ENCODE measurements at places on chromosomes 5 and 9. TPM values are rescaled to one million over a fixed set of nuclear protein-coding genes. Genes with fewer than 3 reads are reported as not detected.
A peak's percentile ranks its signal among the peaks of the same experiment; 100 is the strongest.

- no peak overlapping the region for H3K27ac ChIP-seq
- no peaks in the 10 kb centered on the region for H3K36me3 ChIP-seq
- DNase-seq = no peak
- H3K4me1 ChIP-seq = peaks cover 11% of the 10 kb centered on the region
- no peak overlapping the region for H3K4me3 ChIP-seq
Observed at GRCh38 chr9:88657893-88658292, 122.9 kb downstream of the NXNL2 start.

DNA sequence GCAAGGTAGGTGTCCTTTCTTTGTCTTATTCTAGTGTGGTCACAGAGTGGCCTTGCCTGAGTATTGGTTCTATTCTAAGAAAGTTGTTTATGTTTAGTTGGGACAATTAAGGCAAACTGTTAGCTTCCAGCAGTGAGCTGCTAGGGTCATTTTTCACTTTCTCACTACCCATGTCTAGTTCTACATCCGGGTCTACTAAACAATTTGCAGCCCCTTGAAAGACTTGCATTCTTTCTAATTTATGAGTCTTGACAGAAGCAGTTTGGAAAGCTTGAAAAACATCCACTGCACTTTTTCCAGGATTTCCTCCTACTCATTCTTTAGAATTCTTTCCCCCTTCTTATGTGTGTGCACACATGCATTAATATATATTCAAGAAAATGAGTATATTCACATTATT is 892.2 kb upstream of the ACO1 start:
- DNase-seq = no peak
- H3K27ac ChIP-seq = no peak overlapping the region
- no peaks in the 10 kb centered on the region for H3K36me3 ChIP-seq
- no peaks in the 10 kb centered on the region for H3K27me3 ChIP-seq
- no peaks in the 10 kb centered on the region for H3K4me1 ChIP-seq

DNA sequence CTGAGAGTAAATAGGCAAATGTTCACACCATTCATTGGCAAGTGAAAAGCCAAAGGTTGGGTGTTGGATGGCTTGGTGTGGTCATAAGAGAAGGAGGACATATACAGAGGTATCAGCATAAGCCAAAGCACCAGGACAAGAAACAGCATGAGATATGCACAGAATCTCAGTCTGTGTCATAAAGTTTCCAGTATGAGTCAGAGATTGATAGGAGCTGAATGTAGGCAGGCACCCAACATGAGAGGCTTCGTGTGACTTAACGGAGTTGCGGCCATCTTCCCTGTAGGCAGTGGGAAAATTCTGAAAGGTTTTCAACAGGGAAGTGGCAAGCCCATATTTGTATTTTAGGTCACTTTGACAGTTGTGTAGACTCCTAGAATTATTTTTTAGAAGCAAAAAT is 54.5 kb downstream of the SNCAIP start:
- DNase-seq = no peak
- H3K4me1 ChIP-seq = peaks cover 22% of the 10 kb centered on the region
- no peak overlapping the region for H3K27ac ChIP-seq
- H3K36me3 ChIP-seq = no peaks in the 10 kb centered on the region
- H3K4me3 ChIP-seq = no peak overlapping the region

GRCh38 chr9:136062657-136063439 is 32.2 kb downstream of the NACC2 start:
- no peak overlapping the region for H3K4me3 ChIP-seq
- H3K36me3 ChIP-seq = peaks cover 7% of the 10 kb centered on the region
- H3K4me1 ChIP-seq = peaks cover 53% of the 10 kb centered on the region
- no peak overlapping the region for H3K27ac ChIP-seq

DNA sequence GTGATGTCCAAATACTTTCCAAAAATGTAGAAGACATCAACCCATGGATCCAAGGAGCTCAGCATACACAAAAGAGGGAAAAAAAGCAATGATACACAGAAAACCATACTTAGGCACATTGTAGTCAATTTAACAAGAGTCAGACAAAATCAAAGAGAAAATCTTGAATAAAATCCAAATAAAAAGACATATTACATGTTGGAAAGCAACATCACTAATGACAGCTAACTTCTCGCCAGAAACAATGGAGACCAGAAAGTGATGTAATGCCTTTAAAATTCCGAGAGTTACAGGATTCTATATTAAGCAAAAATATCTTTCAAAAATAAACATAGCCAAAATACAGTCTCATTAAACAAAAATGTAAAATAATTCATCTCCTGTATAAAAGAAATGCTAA is 79.8 kb upstream of the SLCO4C1 start:
- no peaks in the 10 kb centered on the region for H3K36me3 ChIP-seq
- peak overlapping the region; percentile 44 for H3K4me3 ChIP-seq
- H3K27ac ChIP-seq = peak overlapping the region; percentile 28

Gene APBB3
- 31.3 TPM for total RNA-seq

Gene PCDHB2
- 4.6 TPM for total RNA-seq
